ENCODE measurements at places on chromosomes 1 and 21.

- no peak for DNase-seq
These were observed 98.1 kb downstream of the ADSS2 start for GRCh38 chr1:244353551-244354091.

DNA sequence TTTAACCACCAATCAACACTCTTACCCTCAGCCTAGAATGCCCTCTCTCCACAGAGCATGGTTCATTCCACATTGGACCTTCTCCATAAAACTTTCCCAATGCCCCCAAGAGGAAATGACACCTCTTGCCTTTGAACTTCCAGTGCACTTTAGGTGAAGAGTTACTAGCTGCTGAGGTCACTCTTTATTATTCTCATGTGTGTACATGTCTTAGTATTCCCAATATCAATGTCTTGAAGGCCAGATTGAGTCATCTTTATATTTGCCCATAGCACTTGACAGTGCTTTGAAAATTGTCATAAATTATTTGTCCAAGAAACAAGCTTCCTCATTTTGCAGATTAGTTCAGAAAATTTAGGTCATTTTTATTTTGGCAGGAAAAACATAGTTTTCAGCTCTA, 8.1 kb upstream of the DNASE2B start:
- DNase-seq: no peak

DNA sequence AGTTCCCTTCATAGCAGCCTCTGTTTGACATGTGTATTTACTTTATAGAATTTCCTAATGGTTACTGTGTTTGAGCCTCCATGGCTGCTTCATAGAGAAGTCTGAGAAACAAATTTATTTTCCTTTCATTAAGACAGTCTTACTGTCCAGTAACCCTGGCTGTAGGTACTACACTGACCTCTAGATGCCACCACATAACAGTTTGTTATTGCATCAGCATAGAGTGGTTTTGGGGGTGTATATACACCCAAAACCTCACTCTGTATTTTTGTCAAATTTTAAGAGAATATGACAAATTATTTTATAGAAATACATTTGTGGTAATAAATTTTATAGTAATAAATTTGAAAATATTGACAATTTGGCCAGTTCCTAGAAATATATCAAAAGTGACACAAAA, 57.3 kb downstream of the OBSCN start:
- no peak for DNase-seq

DNA sequence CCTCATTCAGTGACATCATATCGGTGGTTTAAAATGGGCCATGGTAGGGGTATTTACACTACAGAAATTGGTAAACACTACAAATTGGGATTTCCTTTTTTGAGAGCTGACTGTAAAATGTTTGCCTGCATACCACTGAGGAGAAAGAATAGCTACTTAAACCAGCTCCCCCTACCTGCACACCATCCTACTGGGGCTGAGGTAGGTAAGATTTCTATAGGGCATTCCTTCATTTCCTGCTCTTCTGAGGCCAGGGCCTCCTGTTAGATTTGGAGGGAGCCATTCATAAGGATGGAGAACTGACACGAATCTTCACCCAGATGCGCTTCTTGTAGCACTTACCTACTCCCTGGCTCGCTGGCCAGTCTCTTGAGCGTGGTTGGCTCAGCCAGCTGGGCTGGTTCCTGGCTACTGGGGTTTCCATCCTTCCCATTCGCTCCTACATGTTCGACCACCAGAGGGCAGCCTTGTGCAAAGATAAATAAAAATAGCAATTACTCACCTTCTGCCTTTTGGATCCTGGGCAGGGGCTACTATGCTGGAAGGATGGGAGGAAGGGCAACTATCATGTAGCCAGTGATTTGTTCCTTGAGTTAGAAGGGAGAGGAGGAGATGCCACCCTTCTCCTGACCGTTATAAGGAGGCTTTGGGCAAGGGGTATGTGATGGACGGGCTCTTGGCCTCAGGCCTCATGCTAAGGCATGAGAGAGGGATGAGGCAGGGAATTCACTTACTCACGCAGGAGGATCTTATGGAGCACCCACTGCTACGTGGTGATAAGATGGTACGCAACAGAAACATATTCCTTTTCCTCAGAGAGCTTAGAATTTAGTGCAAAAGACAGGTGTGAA, 10.7 kb downstream of the OPTC start:
- peak; percentile 84 for DNase-seq

- DNase-seq: no peak
These were observed 83.3 kb downstream of the LACTBL1 start for GRCh38 chr1:22889213-22889827.

DNA sequence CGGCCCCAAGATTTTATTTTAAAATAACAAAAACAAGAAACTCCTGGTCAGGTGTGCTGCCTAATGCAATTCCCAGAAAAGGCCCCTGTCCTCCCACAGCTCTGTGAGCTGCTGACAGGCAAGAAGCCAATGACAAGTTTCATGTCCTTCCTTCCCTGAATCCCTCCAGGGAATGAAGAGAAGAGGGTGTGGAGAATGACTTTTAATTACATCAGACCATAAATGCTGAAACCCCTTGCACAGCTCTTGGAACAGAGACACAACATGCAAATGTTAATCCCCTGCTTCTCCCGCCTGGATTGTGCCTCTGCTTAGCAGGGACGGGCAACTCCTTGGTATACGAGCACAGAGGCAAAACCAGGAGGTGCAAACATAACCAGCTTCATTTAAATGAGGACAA, 228.1 kb upstream of the CAMK1G start:
- no peak for DNase-seq

- DNase-seq: no peak
These were observed 155.4 kb downstream of the URB2 start for GRCh38 chr1:229781453-229781852.

- no peak for DNase-seq
These were observed 8.4 kb upstream of the CROCC start for GRCh38 chr1:16913181-16913832.

GRCh38 chr1:173175514-173176145, 31.5 kb downstream of the TNFSF4 start:
- DNase-seq: no peak

DNA sequence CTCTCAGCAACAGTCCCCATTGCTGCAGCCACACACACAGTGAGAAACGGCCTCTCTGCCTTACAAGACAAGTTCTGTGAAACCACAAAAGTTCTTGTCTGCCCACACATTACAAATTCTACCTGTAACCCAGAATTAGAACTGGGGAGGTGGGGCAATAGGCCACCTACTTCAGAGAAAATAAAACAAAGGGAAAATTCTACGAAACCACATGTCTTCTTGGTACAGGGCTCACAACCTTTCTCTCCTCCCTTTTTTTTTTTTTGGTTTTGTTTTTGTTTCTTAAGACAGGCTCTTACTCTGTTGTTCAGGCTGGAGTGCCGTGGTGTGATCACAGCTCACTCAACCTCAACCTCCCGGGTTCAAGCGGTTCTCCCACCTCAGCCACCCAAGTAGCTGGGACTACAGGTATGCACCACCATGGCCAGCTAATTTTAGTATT, 30.2 kb downstream of the LPAR3 start:
- DNase-seq: no peak

DNA sequence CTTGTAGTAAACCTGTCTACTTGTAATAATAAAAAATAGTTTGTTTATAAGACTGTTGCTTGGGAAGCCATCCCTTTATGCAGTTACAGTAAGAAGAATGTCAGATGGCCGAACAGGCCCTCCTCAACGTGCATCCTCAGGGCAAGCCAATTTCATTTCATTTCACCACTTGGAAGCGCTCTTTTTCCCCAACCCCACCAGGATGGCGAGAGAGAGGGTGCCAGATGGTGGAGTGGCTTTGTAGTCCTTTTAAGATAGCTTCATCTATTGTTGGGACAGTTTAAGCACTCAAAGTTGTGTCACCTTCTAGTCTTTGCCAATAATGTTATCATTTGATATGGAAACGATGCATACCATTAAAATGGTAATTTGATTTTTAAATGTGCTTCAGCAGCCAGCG, 356.3 kb upstream of the CAMK1G start:
- DNase-seq: no peak

- DNase-seq: no peak
These were observed 2.6 kb upstream of the SLC30A1 start for GRCh38 chr1:211581526-211581925.

DNA sequence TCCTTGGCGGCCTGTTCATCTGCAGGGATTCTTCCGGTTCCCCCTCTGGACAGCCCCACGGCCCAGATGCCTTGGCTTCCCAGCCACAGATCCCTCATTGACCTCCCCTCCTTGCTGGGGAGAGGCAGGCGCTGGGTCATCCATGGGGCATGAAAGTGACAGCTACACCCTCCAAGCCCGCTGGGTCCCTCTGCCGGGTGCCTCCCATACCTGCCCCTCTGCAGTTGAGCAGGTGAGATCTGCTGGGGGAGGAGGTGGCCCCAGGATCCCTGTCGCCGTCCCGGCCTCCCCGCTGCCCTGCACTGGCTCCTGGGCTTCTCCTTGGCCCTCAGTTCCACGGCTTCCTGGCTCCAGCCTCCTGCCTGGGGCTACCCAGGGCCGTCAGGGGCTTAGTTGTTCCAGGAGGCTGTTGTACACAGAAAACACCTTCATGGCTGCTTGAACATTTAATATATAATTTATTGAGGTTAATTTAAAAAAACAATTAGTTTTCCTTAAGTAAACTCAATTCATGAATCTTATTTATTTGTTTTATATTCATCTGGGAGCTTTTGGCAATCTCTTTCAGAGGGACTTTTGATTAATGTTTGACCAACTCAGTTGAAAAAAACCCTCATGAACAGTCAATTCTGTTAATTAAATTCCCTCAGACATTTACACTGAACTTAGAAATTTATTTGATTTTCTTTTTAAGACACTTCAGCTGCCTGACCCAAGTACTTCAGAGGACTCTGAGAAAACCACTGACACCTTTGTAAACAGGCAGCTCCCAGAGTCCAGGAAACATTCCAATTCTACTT, 67.6 kb upstream of the ABCG1 start:
- no peak for DNase-seq

DNA sequence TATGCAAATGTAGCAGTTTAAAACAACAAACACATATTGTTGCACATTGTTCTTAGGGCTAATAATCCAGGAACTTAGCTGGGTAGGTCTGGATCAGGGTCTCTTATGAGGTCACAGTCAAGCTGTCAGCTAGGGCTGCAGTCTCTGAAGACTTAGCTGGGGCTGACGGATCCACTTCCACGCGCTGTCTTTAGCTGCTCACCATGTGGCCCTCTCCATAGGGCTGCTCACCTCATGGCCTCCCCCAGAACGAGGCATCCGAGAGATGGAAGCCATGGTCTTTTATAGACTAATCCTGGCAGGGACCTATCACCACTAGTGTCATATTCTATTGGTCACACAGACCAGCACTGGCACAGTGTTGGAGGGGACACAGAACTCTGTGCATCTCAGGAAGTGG, 8.7 kb upstream of the OXCT2 start:
- no peak for DNase-seq

DNA sequence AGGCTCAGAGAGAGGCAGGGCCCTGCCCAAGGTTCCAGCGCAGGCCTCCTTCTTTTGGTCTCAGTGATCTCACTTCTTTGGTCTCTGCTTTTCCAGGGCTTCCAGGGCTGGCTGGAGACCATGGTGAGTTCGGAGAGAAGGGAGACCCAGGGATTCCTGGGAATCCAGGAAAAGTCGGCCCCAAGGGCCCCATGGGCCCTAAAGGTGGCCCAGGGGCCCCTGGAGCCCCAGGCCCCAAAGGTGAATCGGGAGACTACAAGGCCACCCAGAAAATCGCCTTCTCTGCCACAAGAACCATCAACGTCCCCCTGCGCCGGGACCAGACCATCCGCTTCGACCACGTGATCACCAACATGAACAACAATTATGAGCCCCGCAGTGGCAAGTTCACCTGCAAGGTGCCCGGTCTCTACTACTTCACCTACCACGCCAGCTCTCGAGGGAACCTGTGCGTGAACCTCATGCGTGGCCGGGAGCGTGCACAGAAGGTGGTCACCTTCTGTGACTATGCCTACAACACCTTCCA, 7.7 kb downstream of the C1QB start:
- DNase-seq: no peak

- DNase-seq: no peak
These were observed 46.4 kb upstream of the CR2 start for GRCh38 chr1:207407655-207408260.

DNA sequence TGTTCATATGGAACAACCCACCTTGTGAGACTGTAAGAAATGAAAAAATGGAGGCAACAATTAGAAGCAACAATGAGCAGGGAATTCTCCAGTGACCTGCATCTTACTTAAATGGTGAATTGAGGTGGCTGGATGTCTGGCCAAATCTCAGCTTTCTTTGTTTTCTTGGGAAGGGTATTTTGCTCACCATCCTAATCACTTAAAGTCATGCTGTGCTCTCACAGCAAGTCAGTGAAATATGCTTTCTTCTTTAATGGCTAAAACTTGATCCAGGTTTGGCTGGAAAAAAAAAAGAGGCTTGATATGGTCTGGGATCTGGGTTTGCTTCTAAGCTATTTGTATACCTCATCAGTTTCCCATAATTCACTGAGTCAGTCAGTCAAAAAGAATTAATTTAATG, 124.8 kb downstream of the ESRRG start:
- peak; percentile 51 for DNase-seq

DNA sequence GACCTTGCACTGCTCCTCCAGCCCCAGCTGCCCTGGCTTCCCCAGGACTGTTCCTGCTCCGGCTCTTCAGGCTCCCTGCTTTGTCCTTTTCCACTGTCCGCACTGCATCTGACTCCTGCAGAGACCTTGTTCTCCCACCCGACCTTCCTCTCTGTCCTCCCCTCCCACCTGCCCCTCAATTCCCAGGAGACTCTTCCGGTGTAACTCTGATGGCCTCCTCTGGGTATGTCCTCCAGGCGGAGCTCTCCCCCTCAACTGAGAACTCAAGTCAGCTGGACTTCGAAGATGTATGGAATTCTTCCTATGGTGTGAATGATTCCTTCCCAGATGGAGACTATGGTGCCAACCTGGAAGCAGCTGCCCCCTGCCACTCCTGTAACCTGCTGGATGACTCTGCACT, 550 bp downstream of the ACKR1 start:
- no peak for DNase-seq
